NCI-H345 (cell line): ENCODE measurements at places on chromosomes 2 and 18.
A peak's percentile ranks its signal among the peaks of the same experiment; 100 is the strongest.

GRCh38 chr2:172843902-172844715 is 108.5 kb downstream of the RAPGEF4 start:
- DNase-seq, result no peak

DNA sequence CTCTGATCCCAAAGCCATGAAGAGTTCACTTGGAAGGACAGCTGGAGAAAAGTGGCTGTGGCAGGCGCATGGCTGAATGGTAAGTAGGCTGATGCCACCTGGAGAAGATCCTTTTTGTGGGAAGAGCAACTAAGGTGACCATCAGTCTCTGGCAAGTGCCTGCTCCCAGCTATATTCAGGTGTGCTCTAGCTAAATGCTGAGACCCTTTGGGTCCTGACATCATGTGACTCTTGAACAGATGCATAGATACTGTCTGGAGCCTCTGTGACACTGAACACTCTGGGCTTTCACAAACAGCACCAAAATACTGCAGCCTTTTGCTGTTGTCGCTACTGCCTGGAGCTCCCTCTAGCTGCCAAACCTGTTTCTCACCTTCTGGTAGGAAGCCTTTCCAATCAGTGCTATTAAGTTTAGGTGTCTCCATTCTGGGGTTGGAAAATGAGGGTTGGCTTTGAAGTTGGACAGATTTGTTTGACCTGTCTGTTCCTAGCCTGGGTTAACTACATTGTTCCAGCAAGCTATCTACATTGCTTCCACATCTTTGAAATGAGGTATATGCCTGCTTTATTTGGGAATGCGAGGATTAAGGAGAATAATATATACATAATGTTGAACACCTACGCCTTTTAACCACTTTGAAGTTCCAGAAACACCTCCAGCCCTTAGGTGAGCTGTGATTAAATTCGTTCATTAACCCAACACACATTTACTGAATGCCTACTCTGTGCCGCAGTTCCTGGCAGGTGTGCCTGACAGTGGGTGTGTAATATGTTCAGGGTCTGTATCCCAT is 3.1 kb downstream of the EGR4 start:
- peak; percentile 75 for DNase-seq

- no peak for DNase-seq
These were observed 225.4 kb upstream of the FBXO11 start for GRCh38 chr2:48131539-48132270.

DNA sequence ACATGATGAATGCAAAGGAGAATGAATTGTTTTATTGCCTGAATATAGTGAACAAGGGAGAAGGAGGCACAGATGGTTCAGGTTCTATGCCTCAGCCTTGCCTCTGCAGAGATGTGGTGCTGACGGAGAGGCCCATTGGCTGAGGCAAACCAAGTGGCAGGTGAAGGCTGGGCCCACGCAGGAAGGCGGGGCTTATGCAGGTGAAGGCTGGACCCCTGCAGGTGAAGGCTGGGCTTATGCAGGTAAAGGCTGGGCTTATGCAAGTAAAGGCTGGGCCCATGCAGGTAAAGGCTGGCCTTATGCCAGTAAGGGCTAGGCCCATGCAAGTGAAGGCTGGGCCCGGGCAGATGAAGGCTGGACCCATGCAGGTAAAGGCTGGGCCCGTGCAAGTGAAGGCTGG is 414.7 kb downstream of the LRATD1 start:
- no peak for DNase-seq

DNA sequence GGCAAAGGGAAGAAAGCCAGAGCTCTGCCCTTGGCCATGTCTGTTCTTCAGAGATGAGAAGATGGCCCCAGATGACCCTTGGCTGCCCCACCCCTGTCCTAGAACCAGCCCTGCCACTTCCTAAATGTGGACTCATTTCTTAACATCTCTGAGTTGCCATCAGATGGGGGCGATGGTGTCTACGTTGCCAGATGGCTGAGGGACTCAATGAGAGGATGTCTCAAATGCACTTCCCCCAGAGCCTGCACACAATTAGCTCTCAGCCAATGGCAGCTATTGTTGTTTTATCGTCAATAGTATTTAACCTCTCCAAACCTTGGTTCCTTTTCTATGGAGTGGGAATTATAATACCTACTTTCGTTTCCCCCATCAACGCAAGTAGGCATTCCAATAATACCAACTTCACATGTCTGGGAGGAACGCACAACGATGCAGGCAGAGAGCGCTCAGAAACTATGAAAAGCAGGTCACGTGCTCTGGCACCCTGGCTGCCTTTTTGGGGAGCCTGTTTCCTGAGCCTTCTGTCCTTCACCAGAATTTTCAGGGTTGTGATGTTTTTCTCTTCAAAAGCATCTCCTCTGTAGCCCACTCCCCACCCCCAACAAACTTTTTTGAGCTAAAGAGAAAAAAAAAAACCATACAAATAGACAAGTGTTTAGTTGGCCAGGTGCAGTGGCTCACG is 100.3 kb downstream of the MCFD2 start:
- DNase-seq, result no peak

DNA sequence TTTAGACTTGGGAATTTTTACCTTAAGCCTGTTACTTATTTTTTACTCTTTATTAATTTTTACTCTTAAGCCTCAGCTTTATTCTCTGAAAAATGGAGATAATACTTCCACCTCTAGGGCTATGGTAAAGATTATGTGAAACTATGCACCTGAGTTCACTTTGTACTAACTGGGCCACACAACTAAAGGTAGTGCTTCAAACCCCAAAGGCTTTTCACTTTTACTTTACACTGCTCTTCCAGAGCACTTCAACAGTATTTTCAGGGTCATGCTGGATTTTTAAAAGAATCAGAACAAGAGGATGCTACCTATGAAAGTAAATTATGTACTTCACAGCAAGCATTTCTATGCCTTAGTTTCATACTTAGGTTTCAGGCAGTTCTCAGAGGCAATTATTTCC is 27.8 kb downstream of the MEX3C start:
- no peak for DNase-seq

DNA sequence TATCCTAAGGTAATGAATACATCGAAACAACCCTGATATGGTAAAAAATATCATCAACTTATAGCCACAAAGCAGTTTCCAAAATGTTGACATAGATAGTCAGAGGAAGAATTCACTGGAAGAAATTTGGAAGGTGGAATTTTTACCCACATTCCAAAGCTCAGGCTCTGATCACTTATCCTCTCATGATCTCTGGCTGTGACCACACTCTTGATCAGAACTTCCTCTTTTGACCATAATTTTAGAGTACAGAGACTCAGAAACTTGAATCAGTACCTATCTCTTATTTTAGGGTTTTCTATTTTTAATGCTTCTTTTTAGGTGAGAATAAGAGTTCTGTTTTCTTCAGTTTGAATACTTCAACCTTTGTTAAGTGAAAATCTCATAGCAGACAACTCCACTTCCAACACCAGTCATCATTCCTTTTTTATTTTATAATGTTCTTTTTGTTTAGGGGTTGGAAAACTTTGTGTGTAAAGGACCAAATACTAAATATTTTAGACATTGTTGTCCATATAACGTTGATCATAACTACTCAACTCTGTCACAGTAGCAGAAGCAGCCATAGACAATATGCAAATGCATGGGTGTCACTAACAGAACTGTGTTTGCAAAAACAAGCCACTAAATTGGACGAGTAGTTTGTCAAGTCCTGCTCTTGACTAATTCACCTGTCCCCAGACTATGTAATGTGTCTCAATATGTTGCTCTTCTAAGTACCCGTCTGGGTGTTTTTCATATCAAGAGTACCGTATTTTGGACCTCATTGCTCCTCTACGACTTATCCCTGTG is 891.6 kb upstream of the CRIM1 start:
- no peak for DNase-seq
